IMR-90 (cell line): ENCODE measurements at places on chromosomes 6 and 20.

DNA sequence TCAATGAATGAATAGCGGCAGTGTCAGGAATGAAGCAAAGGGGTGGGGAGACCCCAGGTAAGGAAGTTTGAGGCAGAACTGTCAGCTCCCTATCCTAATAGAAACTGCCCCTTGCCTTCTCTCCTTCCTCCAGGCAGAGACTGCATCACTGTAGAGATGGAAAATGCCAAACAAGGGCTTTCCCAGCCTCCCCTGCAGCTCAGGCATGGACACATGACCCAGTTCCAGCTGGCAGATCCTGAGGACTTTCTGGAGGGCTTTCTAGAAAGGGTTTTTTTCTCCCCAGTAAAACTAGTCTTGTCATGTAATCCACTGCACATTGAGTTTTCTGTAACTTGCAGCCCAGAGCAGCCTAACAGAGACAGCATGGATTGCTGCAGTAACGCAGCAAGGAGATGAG, 17.9 kb upstream of the PNPLA1 start:
- DNase-seq = no peak

GRCh38 chr6:36386495-36387439, 702 bp downstream of the ETV7 start:
- DNase-seq = peak; percentile 67

- DNase-seq = no peak
These were observed 117.3 kb downstream of the MYB start for GRCh38 chr6:135298455-135298854.

DNA sequence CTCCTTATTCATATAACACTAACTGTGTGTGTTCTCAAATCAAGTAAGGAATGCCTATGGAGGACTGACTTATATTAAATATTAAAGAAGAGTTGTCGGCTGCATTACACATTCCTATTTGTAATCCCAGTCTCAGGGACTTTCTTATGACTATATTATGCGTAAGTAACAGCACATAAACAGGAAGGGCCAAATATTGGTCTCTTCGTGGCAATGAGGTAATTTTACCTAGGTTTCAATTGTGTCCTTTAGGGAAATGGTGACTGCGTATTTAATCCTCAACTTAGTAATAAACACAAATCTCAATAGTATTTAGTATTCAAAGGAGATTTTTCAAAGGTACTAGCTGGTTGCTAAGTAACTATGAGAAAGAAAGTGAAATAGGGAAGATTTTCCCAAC, 22.8 kb upstream of the EPM2A start:
- no peak for DNase-seq

- no peak for DNase-seq
These were observed 20.5 kb upstream of the SNRPC start for GRCh38 chr6:34736823-34737222.

- DNase-seq = no peak
These were observed 233.6 kb downstream of the PRKN start for GRCh38 chr6:162493917-162494316.

DNA sequence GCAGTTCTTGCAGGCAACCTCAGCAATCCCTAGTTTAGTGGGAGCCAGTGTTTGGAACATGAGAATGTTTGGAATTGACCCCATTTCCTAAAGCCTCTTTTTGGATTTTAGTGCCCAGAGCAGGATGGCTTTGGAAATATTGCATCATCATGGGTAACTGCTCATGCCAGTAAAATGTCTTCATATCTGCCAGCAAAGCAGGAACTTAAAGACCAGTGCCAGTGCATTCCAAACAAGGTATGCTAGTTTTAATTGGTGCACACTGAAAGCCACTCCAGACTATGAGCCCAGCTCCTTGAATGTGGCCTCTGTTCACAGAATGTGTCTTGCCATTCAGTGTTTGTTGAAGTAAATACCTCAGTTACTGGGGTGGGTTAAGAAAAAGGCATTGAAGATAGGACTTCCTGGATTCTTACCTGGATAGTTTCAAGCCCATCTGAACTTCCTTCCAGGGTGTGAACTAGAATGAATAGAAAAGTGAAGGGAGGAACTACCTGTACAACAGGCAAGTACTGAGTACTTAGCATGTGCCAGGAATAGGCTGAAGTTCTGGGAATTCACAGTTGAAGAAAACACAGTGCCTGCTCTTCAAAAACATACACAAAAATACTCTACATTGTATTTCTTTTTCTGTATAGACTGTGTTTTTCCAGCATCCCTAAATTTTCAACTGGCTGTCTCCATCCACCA, 70.5 kb downstream of the COL19A1 start:
- DNase-seq = no peak

- DNase-seq = peak; percentile 74
These were observed 377.5 kb upstream of the IRAK1BP1 start for GRCh38 chr6:78489874-78490273.

DNA sequence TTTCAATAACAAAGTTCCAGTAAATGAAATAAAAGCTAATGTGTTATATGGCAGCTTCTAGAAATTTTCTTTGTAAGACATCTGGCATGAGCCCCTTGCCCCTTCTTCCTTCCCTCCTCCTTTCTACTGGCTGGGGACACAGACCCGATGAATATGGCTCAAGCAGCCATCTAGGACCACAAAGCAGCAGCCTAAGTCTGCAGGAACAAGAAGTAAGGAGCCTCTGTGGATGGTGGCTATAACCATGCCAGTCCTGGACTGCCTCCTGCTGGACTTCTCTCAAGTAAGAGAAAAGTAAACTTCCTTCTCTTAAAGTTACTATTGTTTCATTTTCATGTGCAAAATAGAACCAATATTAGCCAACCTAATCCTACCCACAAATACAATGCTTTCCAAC, 114.9 kb upstream of the DST start:
- peak; percentile 71 for DNase-seq

- DNase-seq = no peak
These were observed 15.5 kb upstream of the NNAT start for GRCh38 chr20:37505263-37506151.

GRCh38 chr6:134421501-134421900, 103.6 kb upstream of the SGK1 start:
- peak; percentile 86 for DNase-seq

- DNase-seq = peak; percentile 95
These were observed 54.8 kb upstream of the SPDEF start for GRCh38 chr6:34610819-34611477.

DNA sequence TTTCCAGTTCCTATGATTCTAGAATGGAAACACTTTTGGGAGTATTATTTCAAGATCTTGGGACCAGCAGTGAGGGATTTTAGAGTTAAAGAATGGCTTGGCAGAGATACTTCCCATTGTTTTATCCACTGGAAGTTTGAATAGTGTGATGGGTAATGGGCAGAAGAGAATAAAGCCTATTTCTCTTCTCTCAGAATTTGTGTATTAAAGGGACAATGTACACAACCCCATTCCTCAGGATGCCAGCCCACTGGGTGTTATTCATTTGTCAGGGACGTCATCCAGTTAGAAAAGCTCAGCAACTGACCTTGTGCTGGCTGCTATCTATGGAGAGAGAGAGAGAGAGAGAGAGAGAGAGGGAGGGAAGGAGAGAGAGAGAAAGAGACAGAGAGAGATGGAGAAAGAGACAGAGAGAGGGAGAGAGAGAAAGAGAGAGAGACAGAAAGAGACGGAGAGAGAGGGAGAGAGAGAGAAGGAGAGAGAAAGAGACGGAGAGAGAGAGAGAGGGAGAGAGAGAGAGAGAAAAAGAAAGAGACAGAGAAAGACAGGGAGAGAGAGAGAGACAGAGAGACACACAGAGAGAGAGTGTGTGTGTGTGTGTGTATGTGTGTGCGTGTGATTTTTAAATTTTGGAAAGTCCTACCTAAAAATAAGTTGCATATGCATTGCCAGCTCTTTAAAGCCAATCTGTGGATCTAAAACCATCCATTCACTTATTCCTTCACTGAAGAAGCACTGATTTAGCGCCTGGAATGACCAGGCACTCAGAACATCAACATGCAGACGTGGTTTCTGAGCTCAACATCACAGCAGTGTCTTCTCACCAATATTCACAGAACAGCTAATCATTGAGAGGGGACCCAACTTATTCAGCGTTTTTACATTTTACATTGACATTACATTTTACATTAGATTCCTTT, 388.8 kb downstream of the THBS2 start:
- DNase-seq = no peak

GRCh38 chr6:56842686-56843475, 112.0 kb upstream of the BEND6 start:
- DNase-seq = peak; percentile 60

- DNase-seq = no peak
These were observed 164.2 kb downstream of the DTNBP1 start for GRCh38 chr6:15498640-15499039.

DNA sequence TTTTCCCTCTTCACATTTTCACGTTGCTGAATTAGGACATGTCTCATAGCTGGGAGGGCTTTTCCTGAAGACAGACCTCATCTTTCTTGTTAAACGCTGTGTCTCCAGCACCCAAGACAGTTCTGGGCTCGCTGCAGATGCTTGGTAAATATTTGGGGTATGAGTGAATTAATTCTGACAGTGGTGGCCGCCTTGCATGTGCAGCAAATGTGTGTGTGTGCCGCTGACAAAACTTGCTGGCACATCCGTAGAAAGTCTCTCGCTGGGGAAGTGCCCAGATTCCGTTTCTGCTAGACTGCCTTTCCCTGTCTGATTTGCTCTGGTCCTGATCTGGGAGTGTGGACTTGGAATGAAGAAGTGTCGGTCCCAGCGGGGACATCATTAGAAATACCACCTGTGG, 48.2 kb upstream of the ZNFX1 start:
- peak; percentile 16 for DNase-seq

DNA sequence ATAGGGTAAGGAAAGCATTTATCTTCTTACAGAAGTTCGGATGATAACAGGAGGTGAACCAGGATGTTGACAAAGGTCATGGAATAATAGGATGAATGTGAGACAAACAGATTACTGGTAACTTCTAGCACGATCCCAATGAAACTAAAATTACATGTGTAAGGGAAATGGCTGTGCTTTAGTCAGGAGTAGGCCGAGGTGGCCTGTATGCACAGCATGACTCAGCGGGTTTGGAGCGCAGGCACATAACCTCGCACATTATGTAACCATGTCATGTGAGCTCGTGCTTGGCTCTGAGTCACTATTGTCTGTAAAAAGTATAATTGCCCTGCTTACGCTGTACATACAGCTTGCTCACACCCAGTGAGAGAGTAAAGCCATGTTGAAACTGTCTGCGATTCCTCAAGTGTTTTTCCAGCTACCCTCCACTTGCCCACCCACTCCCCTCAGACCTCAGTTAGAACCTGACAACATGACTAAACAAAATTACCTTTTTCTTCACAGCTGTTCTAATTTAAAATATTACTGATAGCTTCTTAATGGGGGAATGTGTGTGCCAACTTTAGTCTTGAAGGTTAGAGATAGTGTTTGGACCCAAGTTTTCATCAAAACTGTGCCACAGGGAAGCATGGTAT, 8.2 kb downstream of the CYB5R4 start:
- peak; percentile 92 for DNase-seq

DNA sequence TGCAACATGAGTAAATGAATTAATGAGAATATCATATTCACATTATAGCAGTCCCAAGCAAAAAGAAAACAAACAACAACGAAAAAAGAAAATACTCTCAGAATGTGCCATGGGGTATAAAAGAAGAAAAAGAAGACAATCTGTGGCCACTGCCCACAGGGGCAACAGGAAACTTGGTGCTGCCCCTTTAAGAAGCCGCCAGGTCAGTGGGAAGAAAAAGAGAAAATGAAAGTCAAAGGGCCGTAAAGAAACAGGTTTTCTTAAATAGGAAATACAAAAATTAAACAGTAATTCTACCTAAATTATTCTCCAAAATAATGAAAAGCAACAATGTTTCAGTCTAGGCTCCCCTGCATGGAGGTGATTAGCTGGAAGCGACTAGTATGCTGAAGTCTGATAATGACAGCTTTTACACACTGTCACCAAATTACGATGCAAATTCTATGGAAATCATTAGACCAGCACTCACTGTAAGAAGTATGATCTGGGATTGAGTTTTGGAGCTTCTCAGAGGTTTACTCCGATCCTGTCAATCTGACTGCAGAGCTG, 23.6 kb downstream of the GMDS start:
- DNase-seq = no peak

DNA sequence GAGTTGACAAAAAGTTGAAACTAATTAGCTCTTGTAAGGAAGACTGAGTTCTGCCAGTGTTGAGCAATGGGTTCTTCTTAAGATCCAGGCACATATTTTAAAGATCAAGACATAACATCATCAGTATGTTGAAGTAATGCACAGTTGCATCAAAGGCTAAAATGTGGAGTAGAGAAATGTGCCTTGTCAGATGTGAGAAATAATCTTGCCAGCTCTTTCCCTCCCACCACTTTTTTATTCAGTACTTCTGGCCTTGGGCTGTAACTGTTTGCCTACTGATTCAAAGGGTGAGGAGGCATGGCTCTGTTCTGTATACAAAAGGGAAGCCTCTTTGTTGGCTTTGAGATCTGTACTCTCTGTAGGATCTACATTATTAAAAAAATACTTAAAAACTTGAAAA, 13.1 kb downstream of the PKIB start:
- no peak for DNase-seq

- no peak for DNase-seq
These were observed 59.8 kb upstream of the FAM83D start for GRCh38 chr20:38866265-38867061.

GRCh38 chr20:49471397-49471796, 11.1 kb downstream of the KCNB1 start:
- DNase-seq = no peak

DNA sequence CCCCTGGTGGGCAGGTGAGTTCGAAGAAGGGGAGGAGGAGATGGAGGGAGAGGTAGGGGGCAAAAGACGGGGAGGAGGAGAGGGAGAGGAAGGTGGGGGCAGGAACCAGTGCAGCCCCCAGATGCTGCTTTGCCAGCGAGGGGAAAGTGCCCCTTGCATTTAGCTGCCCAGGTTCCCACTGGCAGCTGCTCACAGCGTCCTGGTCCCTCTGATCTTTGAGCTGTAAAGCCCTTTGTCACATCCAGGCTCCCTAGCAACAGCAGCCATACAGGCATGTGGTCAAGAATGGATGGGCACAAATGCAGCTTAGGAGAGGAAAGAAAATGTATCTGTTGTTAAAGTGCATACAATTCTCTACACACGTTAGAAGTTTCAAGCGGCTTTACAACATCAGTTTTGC, 160.9 kb downstream of the CD83 start:
- DNase-seq = no peak
